ENCODE measurements at places on chromosomes 4 and X.
A peak's percentile ranks its signal among the peaks of the same experiment; 100 is the strongest.

DNA sequence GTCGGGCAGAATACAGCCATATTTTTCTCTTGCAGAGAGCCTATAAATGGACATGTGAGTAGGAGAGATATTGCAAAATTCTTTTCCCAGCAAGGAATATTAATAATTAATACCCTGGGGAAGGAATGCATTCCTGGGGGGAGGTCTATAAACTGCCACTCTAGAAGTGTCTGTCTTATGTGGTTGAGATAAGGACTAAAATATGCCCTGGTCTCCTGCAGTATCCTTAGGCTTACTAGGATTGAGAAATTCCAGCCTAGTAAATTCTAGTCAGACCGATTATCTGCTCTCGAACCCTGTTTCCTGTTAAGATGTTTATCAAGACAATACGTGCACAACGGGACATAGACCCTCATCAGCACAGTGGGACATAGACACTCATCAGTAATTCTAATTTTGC lies 872.6 kb downstream of the FSTL5 start:
- no peak for DNase-seq

GRCh38 chrX:50579955-50580354 lies 109.3 kb upstream of the DGKK start:
- DNase-seq = peak; percentile 39

GRCh38 chrX:38018766-38019425 lies 12.5 kb downstream of the SYTL5 start:
- DNase-seq = no peak

GRCh38 chr4:153549405-153549804 lies 83.2 kb downstream of the TMEM131L start:
- DNase-seq = no peak

GRCh38 chr4:154473497-154473896 lies 18.1 kb downstream of the DCHS2 start:
- DNase-seq = no peak

DNA sequence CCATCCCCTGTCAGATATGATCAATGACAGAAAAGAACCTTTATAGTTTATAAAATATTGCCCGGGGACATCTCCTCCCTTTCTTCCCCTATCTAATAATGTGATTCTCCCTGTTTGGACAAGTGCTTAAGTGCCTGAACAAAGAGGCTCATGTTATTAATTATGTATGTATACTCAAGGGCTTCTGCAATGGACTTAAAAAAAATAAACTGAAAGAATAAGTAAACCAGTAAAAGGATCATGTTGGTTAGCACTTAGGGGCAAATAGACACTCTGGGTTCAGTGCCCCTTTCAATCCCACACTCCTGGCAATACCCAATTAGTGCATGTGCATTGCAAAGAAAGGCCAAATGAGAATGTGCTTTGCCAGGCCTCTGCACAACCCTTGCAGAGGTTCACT lies 30.7 kb upstream of the RPS6KA6 start:
- no peak for DNase-seq

DNA sequence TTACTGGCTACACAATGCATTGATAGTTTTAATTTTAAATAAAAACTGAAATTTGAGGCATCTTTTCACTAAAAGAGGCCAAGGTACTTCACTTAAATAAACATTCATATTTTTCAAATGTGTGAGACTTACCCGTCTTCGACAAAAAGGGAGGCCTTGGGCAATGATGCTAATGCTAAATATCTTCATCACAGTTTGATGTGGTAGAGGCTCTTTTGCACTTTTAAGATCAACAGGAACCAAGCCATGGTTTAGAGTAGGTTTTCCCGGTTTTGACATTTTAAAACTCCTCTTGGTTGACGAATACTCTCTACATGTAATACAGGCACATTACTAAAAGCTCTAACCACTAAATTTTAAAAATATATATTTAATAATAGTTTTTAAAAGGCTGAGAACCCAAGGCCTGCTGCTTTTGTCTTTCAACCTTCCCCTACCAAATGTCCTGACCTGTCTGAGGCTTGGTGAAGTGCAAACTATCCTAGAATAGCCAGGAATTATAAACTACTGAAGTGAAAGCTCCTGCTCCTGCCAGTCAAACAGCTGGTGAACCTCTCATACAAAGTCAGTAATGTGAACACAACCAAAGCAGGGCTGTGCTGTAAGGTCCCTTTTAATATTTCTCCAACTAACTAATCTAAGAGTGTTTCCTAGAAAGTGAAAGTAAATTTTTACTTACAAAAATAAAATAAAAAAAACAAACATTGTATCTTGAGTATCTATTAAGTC lies 153.7 kb downstream of the FBXW7 start:
- DNase-seq = no peak

GRCh38 chr4:163681208-163681821 lies 186.8 kb downstream of the TMA16 start:
- DNase-seq = peak; percentile 59

DNA sequence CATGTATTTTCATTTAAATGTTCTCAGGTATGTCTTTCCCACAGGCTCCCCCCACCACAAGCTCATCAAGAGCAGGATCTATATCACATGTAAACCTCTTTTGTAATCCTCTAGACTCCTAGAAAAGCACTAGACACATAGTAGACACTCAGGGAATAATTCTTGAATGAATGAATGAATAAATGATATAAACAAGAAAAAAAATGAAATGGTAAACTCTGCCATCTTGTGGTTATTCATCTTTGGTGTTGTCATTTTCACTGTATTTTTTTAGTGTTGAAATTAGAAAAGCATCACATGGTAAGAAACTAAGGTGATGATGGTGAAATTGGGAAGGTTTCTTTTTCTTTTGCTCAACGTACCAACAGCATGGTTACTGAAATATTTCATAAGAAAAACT lies 34.2 kb upstream of the C1GALT1C1 start:
- DNase-seq = peak; percentile 5

DNA sequence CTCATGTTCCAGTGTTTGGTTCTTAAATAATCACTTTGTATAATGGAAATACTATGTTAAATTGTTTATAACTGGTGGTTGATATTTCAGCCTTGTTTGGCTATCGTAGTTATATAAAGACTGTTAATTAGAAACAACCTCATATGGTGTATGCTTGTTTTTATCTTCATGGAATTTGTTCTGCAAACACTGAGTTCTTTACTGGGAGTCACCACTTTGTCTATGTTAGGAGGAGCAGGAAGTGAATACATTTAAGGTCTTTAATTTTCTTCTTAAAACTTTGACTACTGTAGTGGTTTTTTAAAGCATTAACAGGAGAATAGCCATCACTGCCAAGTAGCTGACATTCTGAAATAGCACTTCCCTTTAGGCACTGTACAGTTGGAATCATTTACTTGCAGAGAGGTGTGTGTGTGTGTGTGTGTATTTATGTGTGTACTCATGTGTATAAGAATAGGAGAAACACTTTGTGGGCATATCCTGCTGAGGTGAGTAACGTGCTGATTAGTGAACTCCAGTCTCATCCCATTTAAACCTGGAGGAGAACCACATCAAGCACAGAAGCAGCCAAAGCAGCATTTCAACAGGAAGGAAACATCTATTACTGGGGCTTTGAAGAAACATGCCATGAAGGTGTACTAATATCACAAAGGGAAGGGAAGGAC lies 37.8 kb downstream of the TET2 start:
- DNase-seq = no peak

DNA sequence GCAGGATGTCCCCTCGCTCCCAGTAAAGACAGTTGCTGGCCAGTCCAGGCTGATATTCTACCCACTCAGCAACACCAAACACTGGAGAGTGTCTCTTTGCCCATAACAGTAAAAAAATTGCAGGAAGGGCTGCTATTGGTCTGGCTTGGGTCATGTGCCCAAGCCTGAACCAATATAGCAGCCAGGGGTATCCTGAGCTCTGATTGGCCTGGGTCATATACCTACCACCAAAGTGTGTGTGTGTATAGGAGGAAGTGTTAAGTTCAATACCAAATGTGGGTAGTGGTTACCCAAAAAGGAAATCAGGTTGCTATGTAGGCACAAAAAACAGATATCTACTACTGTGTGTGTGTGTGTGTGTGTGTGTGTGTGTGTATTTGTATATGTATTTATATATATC lies 373.2 kb downstream of the BCOR start:
- DNase-seq = no peak

GRCh38 chr4:180809439-180809838 lies 1433.8 kb upstream of the TENM3 start:
- DNase-seq = no peak

DNA sequence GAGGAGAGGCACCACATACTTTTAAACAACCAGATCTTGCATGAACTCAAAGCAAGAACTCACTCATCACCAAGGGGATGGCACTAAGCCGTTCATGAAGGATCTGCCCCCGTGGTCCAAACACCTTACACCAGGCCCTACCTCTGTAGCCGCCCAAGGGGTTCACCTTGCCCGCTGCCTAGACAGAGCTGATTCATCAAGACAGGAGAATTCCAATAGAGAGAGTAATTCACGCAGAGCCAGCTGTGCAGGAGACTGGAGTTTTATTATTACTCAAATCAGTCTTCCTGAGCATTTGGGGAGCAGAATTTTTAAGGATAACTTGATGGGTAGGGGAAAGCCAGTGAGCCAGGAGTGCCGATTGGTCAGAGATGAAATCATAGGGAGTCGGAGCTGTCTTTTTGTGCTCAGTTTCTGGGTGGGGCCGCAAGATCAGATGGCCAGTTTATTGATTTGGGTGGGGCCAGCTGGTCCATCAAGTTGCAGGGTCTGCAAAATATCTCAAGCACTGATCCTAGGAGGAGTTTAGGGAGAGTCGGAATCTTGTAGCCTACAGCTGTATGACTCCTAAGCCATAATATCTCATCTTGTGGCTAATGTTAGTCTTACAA lies 364.7 kb downstream of the PCDH7 start:
- no peak for DNase-seq

GRCh38 chrX:130224810-130225209 lies 43.9 kb downstream of the ZNF280C start:
- DNase-seq = no peak

DNA sequence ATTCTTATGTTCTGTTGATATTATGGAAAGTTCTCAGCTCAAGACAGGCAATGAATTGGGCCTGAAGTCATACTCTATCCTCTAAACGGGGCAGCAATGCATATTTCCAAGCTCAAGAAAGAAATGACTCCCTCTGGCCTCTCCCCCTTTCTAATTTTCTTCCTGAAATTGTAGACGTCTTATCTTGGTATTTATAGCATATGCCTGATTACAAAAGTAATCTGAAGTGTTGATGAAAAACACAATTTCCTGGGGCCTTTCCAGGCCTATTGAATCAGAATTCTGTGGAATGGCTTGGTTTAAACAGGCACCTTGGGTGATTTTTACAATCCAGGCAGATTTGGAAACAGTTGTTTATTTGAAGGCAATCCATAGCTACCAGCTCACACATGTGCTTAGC lies 21.4 kb upstream of the PGRMC2 start:
- no peak for DNase-seq

DNA sequence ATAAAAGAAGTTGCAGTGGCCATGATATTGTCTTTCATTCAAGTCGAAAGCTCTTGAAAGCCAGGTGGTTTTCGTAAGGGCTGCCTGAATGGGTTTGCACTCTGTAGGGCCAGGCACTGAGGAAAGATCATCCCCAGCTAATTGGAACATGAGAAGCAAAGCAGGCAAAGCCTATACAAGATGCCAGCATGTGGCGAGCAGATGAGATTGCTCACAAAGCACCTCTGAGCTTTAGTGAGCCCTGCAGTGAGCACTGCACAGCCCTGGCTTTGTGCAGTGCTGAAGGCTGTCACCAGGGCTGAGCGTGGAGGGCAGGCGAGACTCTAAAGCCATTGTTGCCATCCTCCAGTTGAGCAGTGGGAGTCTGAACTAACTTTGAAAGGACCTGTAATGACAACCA lies 53.8 kb downstream of the HADH start:
- DNase-seq = no peak

DNA sequence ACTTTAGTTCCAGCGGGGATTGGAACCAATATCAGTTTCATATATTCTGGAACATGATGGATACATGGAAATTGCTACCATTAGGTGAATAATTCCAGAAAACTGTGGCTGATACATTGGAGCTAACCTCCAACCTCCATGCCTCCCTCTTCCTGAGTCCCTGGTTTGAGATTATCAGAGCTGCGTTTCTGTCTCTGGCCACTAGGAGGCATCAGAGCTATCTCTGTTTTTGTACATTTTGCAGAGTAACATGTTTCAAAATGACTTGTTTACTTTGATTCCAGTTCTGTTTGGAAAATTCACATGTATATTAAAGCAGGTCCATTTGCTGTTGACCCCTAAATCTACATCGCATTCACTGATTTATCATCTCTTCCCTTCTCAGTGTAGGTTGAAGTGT lies 2.4 kb upstream of the RAB40AL start:
- DNase-seq = peak; percentile 28

DNA sequence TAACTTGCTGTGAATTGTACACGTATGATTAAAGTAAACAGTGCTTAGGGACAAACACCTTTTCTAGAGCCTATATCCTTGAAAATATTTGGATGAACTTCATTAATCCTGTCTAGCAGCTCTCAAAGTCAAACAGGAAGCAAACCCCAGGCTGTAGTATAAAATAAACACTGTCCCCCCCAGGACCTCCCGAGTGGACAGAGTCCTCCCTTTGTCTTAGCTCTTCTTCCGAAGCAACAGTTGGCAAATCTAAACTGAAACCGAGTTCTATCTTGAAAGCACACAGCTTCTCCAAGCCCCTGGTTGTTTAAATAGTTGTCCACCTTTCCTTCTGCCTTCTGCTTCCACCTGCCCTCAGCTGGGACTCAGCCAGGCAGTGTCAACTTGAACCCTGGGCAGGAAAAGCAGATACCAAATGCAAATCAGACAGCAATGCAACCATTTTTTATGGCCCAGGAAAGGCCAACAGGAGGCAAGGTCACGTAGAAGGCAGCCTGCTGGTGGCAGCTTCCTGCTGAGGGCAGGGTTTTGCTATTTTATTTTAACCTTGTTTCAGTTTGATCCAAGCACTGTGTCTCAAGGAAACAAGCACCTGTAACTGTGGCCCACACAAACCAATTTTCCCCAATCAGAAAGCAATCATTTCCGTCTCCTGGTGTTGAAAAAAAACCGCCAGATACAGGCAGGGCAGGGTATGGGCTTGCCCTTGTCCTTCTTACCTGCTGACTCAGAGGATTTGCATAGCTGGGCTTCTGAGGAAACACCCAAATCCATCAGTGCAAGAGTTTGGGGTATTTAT lies 110.3 kb upstream of the KIT start:
- no peak for DNase-seq

GRCh38 chr4:78829296-78829695 lies 53.1 kb downstream of the BMP2K start:
- no peak for DNase-seq

- DNase-seq = no peak
Observed at GRCh38 chr4:8237256-8237989, 32.1 kb upstream of the HTRA3 start.

DNA sequence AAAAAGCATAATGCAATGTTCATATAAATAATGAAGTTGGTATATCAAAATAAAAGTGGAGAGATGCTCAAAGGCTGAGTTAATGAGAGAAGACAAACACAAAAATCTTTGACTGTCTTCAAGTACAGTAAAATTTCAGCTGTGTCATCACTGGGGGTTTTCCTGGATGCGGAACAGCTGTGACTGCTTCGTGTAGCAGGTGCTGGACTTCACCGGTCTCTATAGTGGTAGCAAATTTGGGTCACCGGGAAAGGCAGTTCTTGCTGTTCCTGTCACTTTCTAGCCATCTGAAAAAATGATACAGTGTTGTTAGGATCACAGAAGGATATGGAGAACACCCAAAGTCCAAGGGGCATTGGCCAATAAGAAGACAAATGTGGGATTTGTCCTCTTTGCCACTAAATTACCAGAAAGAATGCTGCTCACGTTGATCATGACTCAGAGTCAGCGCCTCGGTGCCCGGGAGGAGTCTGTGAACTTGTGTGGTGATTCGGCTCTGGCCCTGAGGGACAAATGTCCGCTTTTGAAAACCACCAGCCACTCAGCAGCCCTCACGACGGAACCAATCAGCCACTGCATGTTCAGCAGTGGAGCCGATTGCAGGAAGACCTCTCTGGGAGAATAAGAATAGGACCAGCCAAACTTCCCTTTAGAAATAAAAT lies 230.1 kb upstream of the FAT1 start:
- no peak for DNase-seq

All from CD4-positive, alpha-beta T cell treated with Interleukin-4 for 4 hours (primary cell).